ENCODE measurements at places on chromosomes 1 and 21. TPM values are rescaled to one million over a fixed set of nuclear protein-coding genes. Genes with fewer than 3 reads are reported as not detected.

- no peak for DNase-seq
Observed at GRCh38 chr1:6205849-6206519, at the start of gene RNF207. RNF207 (plus strand) TSS chr1:6206119; CDS start chr1:6206536, 417 bp downstream.

Gene GFI1
- 0.29 TPM for total RNA-seq

- DNase-seq: no peak
Observed at GRCh38 chr1:161421456-161421855, 53.8 kb upstream of the CFAP126 start.

Gene RFX5
- 46.4 TPM for total RNA-seq

- no peak for DNase-seq
Observed at GRCh38 chr1:59494145-59494833, 197.4 kb downstream of the FGGY start.

Gene PADI3
- not detected for total RNA-seq

Gene C2CD4D
- not detected for total RNA-seq
